ENCODE measurements at places on chromosomes 4 and X.

- DNase-seq, result no peak
Measured at GRCh38 chrX:39029221-39029620, 228.0 kb downstream of the MID1IP1 start.

- no peak for DNase-seq
Measured at GRCh38 chrX:16185725-16186136, 18.4 kb downstream of the MAGEB17 start.

DNA sequence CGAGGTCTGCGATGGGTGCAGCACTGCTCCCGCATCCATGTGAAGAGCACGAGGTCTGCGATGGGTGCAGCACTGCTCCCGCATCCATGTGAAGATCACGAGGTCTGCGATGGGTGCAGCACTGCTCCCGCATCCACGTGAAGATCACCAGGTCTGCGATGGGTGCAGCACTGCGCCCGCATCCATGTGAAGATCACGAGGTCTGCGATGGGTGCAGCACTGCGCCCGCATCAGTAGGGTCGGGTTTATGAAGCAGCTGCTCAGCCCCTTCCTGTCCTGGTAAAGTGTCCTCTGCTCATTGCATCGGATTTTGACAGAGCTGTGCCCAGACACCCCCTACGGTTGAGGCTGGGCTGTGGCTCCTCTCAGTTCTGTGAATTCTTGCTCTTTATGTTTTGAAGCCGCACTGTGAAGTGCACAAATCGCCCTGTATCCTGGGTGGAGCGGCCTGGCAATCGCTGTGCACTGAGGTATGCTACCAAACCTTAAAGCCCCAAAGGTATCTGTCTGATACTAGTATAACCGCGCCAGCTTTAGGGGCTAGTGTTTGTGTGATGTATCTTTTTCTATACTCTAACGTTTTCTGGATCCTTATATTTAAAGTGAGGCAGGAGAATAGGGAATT is 98.7 kb downstream of the CPZ start:
- DNase-seq, result no peak

DNA sequence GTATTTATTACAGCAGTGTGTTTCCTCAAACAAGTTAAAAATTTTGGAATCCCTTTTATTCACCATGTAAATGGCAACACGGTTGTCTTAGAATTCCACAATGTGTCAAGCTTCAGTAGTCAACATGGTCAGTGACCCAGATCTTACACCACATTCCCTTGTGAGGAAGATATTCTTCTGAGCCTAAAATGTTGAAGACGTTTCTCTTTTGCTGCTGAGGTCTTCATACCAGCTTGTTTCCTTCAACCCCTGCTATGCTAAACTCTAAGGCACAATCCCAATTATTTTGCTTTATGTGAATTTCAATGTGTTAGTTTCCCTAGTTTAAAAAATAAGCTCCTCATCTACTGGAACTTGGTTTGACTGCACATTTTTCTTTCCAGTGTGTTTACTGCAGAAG is 17.6 kb upstream of the LDB2 start:
- no peak for DNase-seq

DNA sequence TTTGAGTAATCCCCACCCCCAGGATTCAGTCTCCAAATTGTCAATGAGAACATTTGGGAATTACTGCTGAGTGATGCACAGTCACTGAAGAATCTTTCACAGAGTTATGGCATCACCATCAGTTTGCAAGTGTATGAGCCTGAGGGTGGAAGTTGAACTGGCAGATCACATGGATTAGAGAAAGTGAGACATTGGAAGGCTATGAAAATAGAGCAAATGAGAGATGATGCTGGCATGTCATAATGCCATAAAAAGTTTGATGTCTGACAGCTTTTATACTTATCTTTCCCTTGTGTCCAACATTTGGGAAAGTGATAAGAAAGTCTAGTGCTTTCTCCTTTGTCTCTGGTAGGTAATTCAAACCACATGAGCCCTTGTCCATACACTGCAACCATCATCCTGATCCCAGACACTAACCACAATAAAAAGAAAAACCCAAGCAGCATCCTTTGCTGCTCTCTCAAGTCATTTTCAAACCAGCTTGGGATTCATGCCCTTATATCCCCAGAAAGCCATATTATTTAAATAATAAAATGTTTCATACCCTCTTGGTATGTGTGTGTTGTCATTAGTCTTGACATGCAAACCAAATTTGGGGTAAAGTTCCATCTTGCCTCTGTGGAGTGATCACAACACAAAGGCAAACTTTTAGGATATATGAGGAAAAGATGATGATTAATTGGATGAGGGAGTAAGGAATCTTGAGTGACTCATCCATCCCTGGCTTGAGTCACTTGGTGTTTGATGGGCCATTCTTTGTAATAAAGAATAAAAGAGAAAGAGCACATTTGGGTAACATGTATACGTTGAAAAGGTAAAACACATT is 438.9 kb downstream of the GRXCR1 start:
- DNase-seq, result no peak

DNA sequence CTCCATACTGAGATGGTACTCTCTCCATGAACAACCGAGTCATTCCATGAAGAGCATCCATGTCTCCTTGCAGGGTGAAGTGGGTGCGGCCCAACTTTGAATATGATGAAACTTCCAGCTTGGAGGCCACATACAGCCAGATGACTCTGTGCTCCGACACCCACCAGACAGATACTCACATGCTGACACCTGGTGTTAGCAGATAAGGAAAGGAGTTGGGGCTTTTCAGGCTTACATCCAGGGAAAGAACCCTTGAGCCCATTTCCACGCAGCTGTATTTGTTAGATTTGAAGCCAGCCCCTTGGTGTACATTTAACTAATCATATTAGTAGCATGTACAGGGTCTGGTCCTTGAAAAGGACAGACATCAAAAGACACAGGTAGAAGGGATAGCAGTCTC is 62.1 kb upstream of the PRRG3 start:
- DNase-seq, result no peak

GRCh38 chrX:64398088-64398487 is 2.8 kb upstream of the MTMR8 start:
- DNase-seq, result no peak

DNA sequence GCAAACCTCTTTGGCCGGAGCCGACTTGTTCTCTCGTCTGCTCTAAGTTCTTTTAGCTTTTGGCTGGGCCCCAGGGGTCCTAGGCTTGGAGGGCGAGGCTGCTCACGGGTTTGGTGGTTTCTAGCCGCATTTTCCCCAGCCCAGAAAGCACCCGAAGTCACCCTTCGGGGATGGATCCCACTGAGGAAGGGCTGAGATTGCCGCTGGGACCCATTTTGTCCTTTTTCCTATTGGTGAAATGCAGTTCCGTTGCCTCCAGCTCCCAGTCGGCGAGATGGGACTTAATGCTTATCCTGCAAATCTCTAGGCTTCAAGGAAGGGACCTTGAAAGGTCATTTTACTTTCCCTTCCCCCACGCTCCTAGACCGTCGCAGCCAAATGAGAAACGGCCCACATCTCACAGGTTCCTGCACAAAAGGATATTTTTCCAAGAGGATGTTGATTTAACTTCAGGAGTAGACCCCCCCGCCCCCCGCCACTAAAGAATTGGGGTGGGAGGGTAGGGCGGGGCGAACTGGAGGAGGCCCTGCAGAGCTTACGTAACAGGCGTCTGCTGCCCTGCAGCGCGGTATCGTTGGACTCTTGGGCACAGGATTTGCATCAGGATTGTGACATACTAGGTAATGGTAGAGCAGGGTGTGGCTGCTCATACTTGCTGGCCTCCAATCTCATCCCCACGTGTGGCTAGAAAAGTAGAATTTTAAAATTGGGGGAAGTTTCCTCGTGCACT is 564 bp downstream of the PGK1 start:
- DNase-seq, result peak; percentile 54

DNA sequence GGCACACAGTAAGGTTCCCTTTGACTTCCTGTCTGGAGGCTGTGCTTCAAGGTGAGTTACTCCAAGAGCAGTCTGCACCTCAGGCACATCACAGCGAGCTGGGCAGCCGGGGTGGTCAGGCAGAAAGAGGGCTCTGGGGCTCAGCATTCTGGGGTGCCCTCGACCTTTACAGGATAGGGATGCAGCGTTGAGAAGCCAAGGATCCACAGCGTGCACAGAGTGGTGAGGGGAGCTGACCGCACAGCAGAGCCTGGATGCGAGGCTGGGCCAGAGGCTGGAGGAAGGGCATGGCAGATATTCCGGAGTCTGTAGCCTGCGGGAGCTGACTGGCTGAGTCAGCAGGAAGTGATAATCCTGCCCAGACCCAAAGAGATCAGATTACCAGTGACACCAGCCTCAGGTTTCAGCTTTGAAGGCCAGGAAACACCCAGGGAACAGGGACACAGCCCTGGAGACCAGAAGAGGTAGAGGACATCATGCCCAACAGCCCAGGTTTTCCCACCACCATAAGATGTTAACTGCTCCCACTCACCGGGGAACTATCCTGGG is 38.4 kb upstream of the PDLIM3 start:
- peak; percentile 56 for DNase-seq

DNA sequence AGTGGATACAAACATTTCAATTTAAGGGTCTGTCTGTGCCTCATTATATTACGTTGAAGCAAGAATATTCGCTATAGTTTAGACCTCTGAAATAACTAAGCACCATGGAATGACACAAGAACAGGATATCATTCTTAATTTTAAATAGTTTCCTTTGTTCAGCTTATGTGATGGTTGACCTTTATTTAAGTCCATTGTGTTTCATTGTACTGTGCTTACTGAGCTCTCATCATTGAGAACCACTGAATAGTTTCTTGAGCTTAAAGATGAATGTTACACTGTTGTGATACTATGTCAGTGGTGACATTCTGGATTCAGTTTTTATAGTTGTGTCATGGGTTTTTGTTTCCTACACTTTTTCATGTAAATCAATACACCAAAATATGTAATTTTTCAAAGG is 239.3 kb downstream of the RPA4 start:
- DNase-seq, result no peak

GRCh38 chrX:13387666-13388494 is 68.0 kb upstream of the ATXN3L start:
- no peak for DNase-seq

DNA sequence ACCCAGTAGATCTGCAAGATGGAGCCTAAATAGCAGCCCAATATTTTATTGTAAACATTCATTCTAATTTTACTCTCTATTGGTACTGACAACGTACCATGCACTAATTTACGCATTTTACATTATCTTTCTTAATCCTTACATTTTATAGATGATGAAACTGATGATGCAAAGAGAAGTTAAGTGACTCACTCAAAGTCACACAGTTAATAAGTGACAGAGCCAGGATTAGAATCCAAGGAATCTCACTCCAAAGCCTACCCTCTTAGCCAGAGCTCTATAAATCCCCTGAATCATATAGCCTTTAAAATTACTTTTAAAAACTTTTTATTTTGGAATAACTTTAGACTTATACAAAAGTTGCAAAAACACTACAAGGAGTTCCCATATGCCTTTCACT is 37.6 kb downstream of the PHKA1 start:
- DNase-seq, result no peak

GRCh38 chrX:3509934-3510333 is 163.5 kb upstream of the MXRA5 start:
- DNase-seq, result no peak

- DNase-seq, result no peak
Measured at GRCh38 chr4:156957556-156957955, 14.0 kb downstream of the PDGFC start.

GRCh38 chr4:74632634-74633033 is 161.7 kb downstream of the BTC start:
- no peak for DNase-seq

GRCh38 chr4:149980121-149980682 is 98.0 kb upstream of the DCLK2 start:
- DNase-seq, result no peak

GRCh38 chrX:103157496-103158316 is 57.2 kb upstream of the BEX4 start:
- DNase-seq, result no peak

- DNase-seq, result no peak
Measured at GRCh38 chr4:126209147-126209546, 894.4 kb downstream of the FAT4 start.

GRCh38 chr4:20421603-20421985 is 169.9 kb downstream of the SLIT2 start:
- DNase-seq, result no peak

GRCh38 chr4:176090115-176090514 is 24.5 kb downstream of the WDR17 start:
- DNase-seq, result no peak

DNA sequence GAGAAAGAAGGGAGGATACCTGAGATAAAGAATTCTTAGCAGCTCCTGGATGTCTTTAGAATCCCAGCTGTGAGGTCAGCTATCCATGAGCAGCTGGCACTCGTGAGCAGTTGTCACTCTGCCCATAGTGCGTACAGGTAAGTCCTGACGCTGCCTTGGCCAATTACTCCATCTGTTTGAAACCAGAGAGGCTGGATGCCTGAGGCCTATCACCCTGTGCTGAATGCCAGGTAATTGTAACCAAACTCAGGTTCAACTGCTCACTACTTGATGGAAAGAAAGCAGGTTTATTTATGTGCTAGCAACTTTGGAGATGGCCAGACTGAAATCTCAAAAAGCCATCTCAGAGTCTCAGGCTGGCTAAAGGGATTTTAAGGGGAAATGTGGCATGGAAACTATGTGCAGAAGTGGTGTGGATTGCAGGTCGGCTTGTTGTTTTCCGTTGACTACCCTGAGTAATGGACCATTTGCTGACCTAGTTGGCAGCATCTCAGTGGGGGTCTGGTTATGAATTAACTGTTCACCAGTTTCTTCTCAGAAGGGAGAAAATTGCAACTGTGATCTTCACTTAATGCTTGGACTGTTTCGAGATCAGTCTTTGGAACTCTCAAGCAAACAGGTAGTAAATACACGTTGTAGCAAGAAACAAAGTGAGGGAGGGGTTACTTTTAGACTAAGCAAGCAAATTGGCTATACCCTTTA is 1614.0 kb upstream of the PCDH10 start:
- no peak for DNase-seq

DNA sequence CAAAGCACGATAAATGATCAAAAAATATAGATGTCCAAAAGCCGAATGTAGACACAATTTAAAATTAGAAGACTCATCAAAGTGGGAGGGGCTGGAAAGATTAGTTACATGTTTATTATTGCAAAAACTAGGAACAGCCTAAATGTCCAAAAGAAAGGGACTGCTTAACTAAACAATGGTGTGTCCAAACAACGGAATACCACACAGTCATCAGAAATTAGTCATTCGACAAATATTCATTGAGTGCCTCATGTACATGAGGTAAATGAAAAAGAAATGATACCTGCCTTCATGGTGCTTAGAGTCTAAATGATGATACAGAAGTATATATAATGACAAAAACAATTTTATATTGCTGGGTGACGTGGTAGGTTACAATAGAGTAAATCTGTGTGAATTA is 139.7 kb downstream of the MAML3 start:
- no peak for DNase-seq

GRCh38 chr4:36133658-36134057 is 110.7 kb downstream of the ARAP2 start:
- DNase-seq, result no peak

DNA sequence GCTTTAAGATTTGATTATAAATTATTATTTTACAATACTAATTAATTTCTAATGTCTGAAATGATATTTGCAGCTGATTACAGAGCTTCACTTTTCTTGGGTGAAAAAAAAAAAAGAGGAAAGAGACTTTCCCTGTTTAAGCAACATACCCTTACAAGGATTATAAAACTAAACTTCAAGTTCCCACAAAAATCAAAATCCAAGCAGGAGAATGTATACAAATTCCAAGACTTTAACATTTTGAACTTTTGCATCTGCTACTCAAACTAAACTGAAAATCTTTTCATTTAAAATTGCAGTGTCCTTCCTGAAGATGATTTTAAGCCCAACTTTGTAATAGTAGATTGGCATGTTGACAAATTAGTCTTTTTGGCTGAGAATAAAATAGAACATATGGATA is 742.4 kb upstream of the INTU start:
- no peak for DNase-seq

Data from femur (tissue), 1 donor.